Stimulated activated CD4-positive, alpha-beta T cell treated with anti-CD3 and anti-CD28 coated beads, Interleukin-1b, Interleukin-23, amount 100 ng/mL, for 1 hour (primary cell): ENCODE measurements at places on chromosomes 6 and 20.

DNA sequence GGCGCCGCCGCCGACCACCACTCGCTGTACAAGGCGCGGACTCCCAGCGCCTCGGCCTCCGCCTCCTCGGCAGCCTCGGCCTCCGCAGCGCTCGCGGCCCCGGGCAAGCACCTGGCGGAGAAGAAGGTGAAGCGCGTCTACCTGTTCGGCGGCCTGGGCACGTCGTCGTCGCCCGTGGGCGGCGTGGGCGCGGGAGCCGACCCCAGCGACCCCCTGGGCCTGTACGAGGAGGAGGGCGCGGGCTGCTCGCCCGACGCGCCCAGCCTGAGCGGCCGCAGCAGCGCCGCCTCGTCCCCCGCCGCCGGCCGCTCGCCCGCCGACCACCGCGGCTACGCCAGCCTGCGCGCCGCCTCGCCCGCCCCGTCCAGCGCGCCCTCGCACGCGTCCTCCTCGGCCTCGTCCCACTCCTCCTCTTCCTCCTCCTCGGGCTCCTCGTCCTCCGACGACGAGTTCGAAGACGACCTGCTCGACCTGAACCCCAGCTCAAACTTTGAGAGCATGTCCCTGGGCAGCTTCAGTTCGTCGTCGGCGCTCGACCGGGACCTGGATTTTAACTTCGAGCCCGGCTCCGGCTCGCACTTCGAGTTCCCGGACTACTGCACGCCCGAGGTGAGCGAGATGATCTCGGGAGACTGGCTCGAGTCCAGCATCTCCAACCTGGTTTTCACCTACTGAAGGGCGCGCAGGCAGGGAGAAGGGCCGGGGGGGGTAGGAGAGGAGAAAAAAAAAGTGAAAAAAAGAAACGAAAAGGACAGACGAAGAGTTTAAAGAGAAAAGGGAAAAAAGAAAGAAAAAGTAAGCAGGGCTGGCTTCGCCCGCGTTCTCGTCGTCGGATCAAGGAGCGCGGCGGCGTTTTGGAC, 2.0 kb downstream of the SOX4 start:
- no peak for DNase-seq

DNA sequence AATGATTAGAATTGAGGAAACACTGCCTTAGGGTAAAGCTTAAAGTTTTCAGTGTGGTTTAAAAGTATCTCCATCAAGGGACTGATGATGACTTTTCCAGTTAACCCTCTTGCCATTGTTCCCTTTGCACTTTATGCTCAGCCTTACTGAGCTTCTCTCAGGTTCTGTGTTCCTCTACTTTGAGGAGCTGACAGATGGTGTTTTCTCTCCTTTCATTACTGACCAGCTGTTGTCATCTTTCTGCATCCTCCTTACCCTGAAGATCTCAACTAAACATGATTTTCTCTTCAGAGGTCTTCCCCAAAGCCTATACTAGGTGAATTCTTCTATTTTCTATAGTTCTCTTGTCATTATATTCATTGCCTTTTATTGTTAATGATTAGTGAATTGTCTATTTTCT, 475.6 kb upstream of the SYNCRIP start:
- no peak for DNase-seq

DNA sequence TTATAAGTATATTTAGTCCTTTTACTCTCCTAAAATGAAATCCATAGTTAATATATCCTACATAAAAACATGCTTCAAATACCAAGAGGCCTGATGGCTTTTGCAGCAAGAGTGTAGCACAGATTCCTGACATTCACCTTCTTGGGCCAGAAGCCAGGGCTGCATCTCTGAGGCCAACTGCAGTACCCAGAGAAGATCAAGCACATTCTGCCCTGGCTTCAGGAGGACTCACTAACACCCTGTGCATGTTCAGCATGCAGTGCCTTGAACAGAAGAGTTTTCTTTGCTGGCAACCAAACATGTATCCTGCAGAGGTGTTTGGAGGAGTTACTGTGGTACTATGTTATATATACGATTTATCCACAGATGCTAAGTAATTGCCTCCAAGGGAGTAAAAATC, 90.3 kb downstream of the FHL5 start:
- no peak for DNase-seq

DNA sequence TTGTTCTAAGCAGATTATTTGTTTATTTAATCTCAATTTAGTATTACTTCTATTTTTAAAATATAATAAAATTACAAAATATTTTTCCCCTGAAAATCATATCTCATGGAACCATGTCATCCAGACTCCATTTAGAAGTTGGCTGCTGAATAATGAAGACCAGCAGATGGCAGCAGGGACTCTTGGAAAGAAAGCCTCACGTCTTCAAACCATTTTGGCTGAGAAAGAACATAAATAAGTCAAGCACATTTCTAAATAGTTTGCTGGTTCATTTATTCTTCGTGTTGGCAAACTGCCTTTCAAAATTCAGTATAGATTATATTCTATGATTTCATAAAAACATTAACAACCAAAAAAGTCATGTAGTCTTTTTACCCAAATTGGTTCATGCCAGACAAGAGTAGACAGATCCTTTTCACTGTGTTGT, 71.7 kb downstream of the RCAN2 start:
- DNase-seq, result no peak

DNA sequence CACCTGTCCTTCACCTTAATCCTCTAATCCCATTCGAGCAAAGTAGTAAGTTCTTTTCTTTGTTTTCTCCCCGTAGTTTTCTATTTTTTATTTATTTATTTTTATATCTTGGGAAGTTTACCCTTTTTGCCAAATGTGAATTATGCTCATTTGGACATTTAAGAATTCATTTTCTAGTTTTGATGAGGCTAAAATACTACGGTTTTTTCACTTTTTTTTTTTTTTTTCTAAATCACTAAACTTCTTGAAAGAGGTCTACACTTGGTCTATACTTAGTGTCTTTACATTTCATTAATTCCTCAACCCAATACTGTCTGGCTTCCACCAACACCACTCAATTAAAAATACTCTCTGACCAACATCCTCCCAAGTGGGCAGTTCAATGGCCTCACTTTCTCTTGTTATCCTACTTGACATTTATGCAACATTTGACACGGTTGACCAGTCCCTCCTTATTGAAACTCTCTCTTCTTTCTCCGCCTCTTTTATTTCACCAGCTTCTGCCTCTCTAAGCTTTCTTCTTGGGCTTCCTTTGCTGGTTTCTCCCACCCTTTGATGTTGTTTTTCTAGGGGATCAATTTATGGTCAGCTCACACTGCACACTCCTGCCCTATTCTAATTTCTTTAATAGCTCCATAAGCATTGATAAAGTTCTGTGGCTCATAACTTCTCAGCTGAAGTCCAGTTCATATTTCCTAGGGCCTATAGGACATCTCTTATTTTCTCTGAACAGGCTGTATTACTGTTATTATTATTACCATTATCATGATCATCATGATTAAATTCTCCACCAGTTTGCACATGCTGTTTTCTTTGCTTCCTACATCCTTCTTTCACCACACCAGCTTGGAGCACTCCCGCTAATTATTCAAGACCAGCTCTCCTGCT, 72.6 kb upstream of the CITED2 start:
- no peak for DNase-seq

- no peak for DNase-seq
These were observed 246.5 kb downstream of the ERMARD start for GRCh38 chr6:169997930-169998218.

GRCh38 chr6:156710479-156710878, 66.7 kb upstream of the ARID1B start:
- DNase-seq, result no peak

GRCh38 chr6:52317841-52318581, 33.5 kb upstream of the MCM3 start:
- DNase-seq, result no peak

- DNase-seq, result no peak
These were observed 11.5 kb downstream of the SDC4 start for GRCh38 chr20:45336530-45337366.

DNA sequence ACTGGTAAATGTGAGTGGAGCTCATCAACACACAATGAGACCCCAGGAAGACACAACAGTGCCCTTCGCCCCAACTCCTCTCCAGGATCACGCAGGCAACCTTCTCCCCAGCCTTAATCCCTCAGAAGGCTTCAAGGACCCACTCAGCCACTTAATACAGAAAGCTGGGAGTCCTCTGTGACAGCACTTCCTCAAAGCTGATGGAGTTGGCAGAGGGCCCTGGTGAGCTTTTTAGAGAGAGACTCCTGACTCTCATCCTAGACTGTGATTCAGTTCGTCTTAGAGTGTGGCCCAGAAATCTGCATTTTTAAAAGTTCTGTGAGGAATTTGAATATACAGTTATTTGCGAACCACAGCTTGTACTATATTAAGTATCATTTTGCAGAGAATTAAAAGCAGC, 187.7 kb downstream of the UST start:
- DNase-seq, result no peak

DNA sequence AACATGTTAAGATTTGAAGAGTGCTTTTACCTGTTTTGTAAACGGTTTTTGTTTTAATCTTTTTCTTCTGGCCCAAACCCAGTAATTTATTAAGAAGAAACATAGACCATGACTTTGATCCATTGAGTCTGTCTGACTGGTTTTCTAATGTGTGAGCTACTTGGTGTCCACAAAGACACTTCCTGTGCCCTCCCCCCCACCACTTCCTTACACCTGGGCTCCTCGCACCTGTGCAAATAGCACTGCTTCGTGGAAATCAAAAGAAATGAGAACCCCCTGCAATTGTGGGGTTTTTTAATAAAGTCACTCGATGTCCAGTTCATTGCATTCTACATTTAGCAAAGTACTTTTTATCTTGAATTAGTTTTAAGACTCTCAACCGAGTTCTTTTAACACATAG, 65.5 kb downstream of the SMOC2 start:
- no peak for DNase-seq

GRCh38 chr6:130625825-130626527, 201.2 kb upstream of the SMLR1 start:
- DNase-seq, result no peak

DNA sequence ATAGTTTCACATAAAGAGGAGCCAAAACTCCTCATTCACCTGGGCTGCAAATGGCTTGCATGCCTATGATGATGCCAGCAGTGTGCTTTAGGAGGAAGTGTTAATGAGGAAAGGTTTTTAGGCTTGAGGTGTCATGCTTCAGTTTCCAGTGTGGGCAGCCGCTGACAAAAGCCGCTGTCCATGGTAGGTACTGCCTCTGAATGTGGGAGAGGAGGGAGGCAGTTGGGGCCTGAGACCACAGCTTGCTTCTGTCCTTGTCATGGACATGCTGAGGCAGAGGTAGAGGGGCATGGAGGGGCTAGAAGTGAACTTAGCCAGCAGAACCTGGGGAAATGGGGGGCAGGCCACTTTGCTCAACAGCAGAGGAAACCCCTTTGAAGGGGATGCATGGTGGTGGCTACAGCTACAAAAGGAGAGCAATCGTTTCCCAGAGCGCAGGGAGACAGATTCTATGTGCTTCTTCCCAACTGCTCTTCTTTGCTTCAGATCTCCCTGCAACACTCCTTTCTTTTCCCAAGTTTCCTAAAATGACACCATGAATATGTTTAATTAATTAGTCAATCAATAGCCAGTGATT, 372.1 kb upstream of the CNR1 start:
- no peak for DNase-seq

- DNase-seq, result no peak
These were observed 23.7 kb downstream of the SERPINB1 start for GRCh38 chr6:2817903-2818443.

DNA sequence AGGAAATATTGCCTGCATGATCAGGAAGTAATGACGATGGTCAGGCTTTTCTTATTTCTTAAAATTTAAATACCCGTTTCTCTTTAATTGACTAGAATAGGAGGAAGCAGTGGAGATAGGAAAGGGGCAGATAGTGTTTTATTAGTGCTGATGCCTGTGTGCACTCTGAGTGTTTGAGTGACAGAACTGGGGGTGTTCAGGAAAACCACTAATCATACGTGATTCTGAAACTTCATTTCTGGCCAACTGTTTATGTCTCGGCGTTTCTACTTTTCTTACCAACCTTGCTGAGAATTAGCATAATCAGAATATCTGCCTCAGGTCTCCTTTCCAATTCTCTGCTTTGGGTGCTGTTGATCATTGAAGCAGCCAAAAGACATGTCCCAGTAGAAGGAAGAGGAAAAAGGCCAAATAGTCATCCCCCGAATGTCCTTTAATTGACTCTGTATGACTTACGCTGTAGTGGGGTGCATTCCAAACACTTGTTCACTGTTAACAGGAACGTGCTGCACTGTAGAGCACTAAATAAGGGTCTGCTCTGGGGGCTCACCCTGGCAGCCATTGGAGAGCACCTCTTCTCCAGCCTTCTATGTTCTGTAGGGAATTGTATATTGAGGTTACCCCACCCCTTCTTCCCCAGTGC, 152.9 kb downstream of the JARID2 start:
- no peak for DNase-seq

GRCh38 chr20:61556673-61557072, 304.6 kb downstream of the CDH4 start:
- DNase-seq, result no peak

DNA sequence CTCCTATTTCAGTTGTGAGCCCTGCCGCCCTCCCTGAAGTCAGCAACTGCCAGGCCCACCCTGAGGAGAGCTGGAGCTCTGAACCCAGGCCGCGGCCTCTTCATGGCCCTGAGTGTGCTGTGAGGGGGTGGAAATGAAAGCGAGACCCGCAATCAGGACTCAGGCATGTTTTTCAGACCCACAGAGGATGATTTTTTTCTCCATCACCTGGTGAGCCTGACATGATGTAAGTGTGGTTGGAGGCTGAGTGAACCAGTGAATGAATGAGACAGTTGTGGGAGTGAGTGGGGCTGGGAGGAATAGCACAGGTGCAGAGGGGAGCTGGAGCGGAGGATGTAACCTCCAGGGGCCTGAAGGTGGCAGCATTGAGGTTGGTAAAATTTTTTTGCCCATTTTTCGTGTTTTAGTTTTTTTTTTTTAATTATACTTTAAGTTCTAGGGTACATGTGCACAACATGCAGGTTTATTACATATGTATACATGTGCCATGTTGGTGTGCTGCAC, 18.3 kb downstream of the RAET1L start:
- DNase-seq, result no peak

DNA sequence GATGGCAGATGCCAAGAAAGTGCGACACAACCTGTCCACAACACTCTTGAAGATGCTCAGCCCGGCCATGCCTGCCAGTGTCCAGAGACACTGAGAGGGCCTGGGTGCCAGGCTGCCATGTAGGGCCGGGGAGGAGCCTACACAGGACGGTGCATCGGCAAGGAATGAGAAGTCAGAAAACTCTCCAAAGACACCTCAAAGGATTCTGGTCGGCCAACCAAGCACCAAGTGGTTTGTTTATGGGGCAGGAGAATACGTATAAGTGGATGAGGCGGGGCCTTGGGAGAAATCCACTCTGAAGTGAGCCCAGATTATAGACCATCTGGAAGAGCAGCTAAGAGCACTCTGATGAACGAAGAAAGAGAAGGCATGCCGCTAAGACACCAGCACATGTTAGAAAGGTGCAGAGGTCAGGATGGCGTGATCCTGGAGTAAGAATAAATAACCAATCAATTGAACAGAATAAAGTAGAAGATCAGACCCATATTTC, 120.7 kb upstream of the FOXQ1 start:
- DNase-seq, result no peak
